GM13976 (cell line): ENCODE measurements at places on chromosomes 4 and X.

GRCh38 chr4:156784970-156785369, 186.6 kb downstream of the PDGFC start:
- no peak for DNase-seq

GRCh38 chr4:7414046-7414445, 20.7 kb downstream of the PSAPL1 start:
- DNase-seq, result no peak

GRCh38 chrX:69221239-69222102, 56.2 kb upstream of the PJA1 start:
- no peak for DNase-seq

DNA sequence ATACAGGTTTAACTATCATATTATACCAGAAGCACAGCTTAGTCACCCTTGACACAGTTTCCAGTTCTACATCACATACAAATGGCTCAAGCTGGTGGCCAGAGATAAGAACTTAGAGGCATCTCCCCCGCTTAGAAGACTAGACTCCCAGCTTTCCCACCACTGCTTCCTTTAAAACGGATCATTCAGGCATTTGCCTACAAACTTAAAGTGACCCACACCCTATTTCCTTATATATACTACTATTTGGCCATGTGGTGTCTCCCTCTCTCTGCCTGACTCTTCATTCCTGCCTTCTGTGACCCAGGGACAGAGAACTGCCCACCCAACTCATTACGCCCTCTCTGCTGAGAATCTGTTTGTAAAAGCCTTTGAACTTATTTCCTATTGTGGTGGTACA, 781.2 kb upstream of the DIAPH2 start:
- no peak for DNase-seq

GRCh38 chr4:11743976-11744375, 315.3 kb upstream of the HS3ST1 start:
- no peak for DNase-seq

- DNase-seq, result no peak
These were observed 76.8 kb downstream of the FAM114A1 start for GRCh38 chr4:38944440-38944839.

- DNase-seq, result no peak
These were observed 218.7 kb downstream of the MAPK10 start for GRCh38 chr4:86141161-86141560.

DNA sequence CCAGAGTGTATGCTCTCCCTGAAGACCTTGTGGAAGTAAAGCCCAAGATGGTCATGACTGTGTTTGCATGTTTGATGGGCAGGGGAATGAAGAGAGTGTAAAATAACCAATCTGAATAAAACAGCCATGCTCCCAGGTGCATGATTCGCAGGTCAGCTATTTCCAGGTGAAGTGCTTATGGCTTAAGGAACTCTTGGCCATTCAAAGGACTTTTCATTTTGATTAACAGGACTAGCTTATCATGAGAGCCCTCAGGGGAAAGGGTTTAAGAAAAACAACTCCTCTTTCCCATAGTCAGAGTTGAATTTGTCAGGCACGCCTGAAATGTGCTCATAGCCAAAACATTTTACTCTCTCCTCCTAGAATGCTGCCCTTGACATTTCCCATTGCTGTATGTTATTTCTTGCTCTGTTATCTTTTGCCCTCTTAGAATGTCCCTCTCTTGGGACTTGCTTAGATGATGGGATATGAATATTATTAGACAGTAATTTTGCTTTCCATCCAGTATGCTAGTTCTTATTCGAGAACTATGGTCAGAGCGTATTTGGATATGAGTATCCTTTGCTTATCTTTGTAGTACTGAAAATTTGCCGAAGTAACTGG, 88.6 kb downstream of the PLS3 start:
- DNase-seq, result no peak

DNA sequence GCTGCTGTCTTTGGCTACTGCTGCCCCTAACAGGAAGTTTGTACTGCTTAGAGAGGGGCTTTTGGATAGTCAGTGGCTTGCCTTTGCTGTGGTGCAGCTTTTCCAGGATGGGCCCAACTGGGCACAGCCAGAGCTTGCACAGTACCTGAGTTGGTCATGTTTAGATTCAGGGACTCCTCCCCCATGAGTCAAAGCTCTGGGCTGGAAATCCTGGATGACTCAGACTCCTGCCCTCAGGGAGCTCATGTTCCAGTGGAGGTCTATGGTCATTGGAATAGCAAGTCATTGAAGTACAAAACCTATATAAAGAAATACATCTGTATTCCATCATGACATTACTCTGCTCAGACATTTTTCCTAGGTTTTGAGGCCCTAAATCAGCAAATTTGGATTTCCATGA, 66.7 kb upstream of the PJA1 start:
- DNase-seq, result no peak

DNA sequence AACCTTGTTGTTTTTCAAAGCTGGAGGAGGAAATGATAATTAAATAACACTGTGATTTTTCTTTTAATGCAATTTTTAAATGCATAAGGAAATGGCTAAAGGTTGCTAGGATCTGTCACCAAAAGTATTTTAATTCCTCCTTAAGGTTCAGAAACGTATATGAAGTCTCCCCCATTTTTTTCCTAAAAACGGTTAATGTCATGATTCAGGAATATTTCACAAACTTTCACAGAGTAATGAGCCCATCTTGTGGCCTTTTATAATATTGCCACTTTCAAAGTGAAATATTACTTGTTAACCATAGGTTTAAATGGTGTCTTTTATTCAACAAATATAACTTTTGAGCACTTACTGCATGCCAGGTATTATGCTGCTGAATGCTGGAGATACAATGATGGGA, 99.5 kb upstream of the USP38 start:
- no peak for DNase-seq

DNA sequence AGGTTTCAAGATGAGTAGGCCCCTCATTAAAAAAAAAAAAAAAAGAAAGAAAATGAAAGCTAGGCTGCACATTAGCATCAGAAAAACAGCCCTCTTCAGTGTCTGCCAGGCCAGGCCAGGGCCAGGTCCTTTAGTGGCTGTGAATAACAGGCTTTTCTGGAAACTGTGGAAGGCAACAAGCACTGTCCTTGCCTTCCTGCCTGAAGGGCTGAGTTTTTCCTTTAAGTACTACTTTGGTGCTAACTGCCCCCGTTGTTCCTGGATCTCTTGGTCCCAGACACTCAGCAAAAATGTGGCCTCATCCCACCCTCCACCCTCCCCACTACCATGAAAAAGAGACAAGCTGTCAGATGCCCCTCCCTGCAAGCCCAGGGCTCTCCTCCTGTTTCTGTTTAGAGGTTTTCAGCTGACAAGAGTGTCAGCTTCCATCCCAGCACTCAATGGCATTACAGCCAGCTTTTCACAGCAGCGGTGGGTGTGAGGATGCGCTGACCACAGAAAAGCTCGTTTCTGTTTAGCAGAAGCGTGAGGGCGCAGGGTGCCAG, 174.2 kb downstream of the NHS start:
- no peak for DNase-seq

GRCh38 chr4:9608300-9608699, 164.1 kb downstream of the DEFB131A start:
- DNase-seq, result no peak
